Epithelial cell of alveolus of lung (primary cell): ENCODE measurements at places on chromosomes 6 and 20. TPM values are rescaled to one million over a fixed set of nuclear protein-coding genes. Genes with fewer than 3 reads are reported as not detected.

The HNF4A gene
- not detected in 2 replicates for total RNA-seq

The KHDC1 gene
- 3.5 and 4.2 TPM in 2 replicates for total RNA-seq

The DZANK1 gene
- 0.65 and 0.72 TPM in 2 replicates for total RNA-seq

The DPPA5 gene
- total RNA-seq = not detected in 2 replicates

The TAP2 gene
- 6.6 and 7.8 TPM in 2 replicates for total RNA-seq

The MAP7 gene
- 0.52 and 1.1 TPM in 2 replicates for total RNA-seq

The VEGFA gene
- 102 and 183 TPM in 2 replicates for total RNA-seq

The DEFB132 gene
- total RNA-seq = not detected in 2 replicates

The SLC25A27 gene
- total RNA-seq = 1.0 and 7.9 TPM in 2 replicates

The BACH2 gene
- total RNA-seq = 0.78 and 6.8 TPM in 2 replicates

The UBE2V1 gene
- 59.2 and 73.6 TPM in 2 replicates for total RNA-seq

The ZNF831 gene
- total RNA-seq = not detected in 2 replicates

The OLIG3 gene
- total RNA-seq = not detected in 2 replicates

The OOEP gene
- total RNA-seq = 0.78 TPM in 1 of 2 replicates, not detected in the other

The MEI4 gene
- not detected in 2 replicates for total RNA-seq

The SIGLEC1 gene
- total RNA-seq = not detected in 2 replicates

The TFAP2A gene
- under 0.01 TPM in 1 of 2 replicates, not detected in the other for total RNA-seq

The WFDC10B gene
- not detected in 2 replicates for total RNA-seq

The HLA-DOA gene
- 0.16 TPM in 1 of 2 replicates, not detected in the other for total RNA-seq

The ABHD12 gene
- 29.7 and 39.8 TPM in 2 replicates for total RNA-seq

The CRISP3 gene
- total RNA-seq = not detected in 2 replicates

The CDC5L gene
- 16.8 and 20.0 TPM in 2 replicates for total RNA-seq

The LSM14B gene
- total RNA-seq = 19.0 and 19.4 TPM in 2 replicates

The TMEM170B gene
- total RNA-seq = 0.88 and 1.0 TPM in 2 replicates

The HUS1B gene
- 0.40 and 0.91 TPM in 2 replicates for total RNA-seq

The RAB44 gene
- total RNA-seq = 0.13 and 0.40 TPM in 2 replicates

The PHACTR3 gene
- total RNA-seq = 0.26 TPM in 1 of 2 replicates, not detected in the other

The RIPPLY2 gene
- not detected in 2 replicates for total RNA-seq

The TAB2 gene
- 25.7 and 35.5 TPM in 2 replicates for total RNA-seq

The HRH3 gene
- total RNA-seq = not detected in 2 replicates

The TAP1 gene
- total RNA-seq = 21.0 and 48.4 TPM in 2 replicates

The DDR1 gene
- 24.4 and 36.8 TPM in 2 replicates for total RNA-seq

The ORC3 gene
- 16.3 and 18.6 TPM in 2 replicates for total RNA-seq

The CTAGE9 gene
- total RNA-seq = not detected in 2 replicates

The PRL gene
- not detected in 2 replicates for total RNA-seq

The SAMD5 gene
- total RNA-seq = 0.65 and 1.9 TPM in 2 replicates

The DACT2 gene
- 0.39 TPM in 1 of 2 replicates, not detected in the other for total RNA-seq

The HSPA1L gene
- total RNA-seq = 0.48 and 0.78 TPM in 2 replicates

The ID4 gene
- total RNA-seq = 0.52 and 11.9 TPM in 2 replicates

The MICB gene
- total RNA-seq = 1.8 and 23.1 TPM in 2 replicates

The PYGB gene
- 37.3 and 153 TPM in 2 replicates for total RNA-seq

The TREM2 gene
- not detected in 2 replicates for total RNA-seq

The UNC5CL gene
- total RNA-seq = 0.13 and 0.32 TPM in 2 replicates

The HEY2 gene
- total RNA-seq = not detected in 2 replicates

The OR12D3 gene
- total RNA-seq = not detected in 2 replicates

The ARMH2 gene
- total RNA-seq = not detected in 2 replicates

The SIRPB1 gene
- 0.78 TPM in 1 of 2 replicates, not detected in the other for total RNA-seq

The GGT7 gene
- 17.1 and 24.0 TPM in 2 replicates for total RNA-seq

The GLP1R gene
- total RNA-seq = not detected in 2 replicates

The NKAIN4 gene
- total RNA-seq = 3.7 TPM in 1 of 2 replicates, not detected in the other

The RAD21L1 gene
- total RNA-seq = 0.52 and 0.88 TPM in 2 replicates

The GFRAL gene
- total RNA-seq = not detected in 2 replicates

The ERVFRD-1 gene
- total RNA-seq = not detected in 2 replicates
